ENCODE measurements at places on chromosomes 1 and 21.

DNA sequence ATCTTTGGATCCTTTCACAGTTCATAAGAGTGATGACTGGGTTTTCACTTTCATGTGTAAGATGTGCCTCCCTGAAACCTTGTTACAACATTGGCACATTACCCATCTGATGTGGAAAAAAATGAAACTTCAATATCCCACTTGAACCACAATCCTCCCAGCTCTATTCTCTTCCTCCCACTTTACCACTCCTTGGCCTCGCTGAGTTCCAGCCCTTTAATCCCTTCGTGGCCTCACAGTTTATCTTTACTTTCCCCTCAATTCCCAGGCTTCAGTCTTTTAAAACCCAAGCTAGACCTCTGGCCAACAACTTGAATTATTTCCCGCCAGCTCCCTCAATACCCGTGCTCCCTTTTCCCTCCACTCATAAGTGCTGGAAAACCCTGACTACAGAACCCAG, 25.0 kb upstream of the CTTNBP2NL start:
- DNase-seq, result no peak

DNA sequence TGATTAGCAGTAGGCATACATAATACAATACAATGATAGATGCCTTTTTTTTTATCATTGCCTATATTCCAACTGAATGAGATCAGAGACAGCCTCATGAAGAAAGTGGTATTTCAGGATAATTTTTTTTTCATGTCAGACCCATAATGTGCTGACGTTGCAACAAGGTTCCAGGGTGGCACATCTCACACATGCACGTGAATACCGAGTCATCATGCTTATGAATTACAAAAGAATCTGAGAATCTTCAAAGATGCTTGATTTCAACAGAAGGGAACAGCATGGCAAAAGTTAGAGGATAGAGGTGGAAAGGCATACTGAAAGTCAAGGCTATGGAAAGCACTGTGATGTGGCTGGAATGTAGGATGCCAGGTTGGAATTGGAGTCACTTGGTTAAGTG, 5.0 kb upstream of the RNF11 start:
- DNase-seq, result no peak

DNA sequence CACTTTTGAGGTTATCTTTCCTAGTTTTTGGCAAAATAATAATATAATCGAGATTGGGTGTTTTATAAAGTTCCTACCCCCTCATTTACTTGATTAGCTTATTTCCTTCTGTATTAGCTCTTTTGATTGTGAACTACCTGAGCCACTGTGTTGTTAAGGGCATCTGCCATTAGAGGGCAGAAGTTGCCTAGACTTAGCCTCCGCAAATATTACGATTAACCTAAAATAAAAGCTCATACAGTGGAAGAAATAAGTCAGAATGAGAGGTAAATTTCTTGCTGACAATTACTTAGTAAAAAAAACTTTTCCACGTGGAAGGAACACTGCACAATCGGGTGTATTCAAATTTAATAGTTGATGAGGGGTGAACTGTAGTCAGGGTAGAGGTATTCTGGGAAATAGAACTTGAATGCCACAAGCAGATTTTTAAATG, 2.3 kb downstream of the H3-3A start:
- DNase-seq, result no peak

DNA sequence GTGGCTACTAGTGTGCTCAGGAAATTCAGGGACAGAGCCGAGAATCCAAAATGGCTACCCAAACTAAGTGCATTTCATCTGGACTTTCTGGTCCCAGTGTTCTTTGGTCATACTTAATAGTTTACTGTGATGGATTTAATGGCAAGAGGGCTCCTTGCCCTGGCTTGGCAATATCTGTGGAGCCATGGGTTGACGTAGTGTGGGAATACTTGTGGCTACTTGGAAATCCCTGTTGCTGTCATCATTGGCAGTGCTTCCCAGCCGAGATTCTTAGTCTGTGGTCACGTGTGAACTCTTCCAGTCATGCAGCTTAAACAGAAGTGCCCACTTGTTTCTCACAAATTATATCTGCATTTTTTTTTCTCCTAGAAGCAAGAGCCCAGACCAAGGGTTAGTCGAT, 198.9 kb downstream of the HS2ST1 start:
- DNase-seq, result no peak

DNA sequence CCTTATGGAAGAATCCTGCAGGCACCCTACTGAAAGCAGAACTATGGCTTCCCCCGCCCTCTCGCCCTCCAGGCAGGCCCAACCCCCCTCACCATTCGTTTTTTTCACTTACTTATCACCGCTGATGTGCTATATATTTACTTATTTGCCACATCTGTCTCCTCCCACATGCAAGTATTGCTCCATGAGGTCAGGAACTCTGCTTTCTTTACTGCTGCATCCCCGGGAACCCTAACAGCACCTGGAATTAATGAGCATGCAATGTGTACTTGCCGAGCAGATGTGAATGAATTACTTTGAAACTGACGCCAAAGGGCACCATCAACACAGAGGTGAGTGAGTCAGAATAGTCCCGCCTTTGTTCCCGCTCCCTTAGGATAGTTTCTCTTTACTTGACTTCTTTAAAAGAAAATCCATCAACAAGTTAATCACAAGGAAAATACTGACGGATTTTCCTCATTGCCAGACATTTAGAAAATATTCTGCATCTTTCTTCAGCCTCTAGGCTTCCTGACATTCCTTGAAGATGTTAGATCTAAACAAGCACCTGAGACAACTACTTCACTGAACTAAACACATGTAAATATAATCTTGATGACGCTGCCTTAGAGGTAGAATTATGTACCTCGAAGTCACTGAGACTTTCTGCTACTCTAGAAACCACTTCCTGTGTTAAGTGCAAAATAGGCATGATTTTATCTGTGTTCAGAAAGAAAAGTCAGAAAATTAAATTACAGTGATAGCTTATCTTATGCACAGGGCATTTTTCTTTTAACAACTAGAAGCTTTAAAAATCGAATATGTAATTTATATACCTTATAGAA, 17.5 kb upstream of the RAB4A start:
- no peak for DNase-seq

GRCh38 chr1:57066980-57067610, 101.3 kb upstream of the C8B start:
- DNase-seq, result no peak

DNA sequence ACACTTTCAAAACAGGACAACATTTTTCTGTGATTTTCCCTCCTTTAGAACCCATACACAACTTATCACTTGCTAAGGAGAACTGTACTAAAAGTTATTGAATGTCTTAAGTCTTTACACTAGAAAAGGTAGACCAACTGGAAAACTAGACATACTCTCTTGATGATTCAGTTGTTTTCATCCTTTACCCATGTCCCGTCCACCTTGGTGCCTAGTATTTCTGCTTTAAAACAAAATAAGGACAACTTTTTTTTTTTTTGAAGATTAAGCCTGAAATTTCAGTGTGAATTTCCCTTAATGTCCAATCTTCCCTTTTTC, 4.5 kb downstream of the CDKN2C start:
- no peak for DNase-seq

DNA sequence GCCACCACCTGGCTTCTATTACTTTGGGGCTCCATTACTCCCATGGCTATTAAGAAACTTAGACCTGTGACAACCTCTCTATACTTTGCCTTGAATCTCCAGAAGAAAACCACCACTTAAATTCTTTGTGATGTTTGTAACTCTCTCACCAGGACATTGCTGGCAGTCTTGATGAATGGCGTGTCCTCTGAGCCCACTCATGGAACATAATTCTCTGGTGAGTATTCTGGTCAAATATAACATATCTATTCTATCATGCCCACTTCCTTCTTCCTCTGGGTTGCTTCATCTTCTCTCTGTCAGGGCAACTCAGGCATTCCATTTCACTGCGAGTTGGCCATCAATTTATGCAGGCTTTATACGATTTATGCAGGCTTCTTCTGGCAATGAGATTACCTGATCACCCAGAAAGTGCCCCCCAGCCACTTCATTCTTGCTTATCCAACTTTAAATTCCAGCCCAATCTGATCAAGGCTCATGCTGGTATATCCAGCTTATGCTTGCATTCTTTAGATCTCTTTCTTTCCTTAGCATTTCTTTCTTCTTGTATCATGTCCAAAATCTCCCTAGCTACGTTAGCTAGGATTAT, 112.0 kb upstream of the CHRM3 start:
- DNase-seq, result no peak

GRCh38 chr1:15299179-15299578, 52.2 kb downstream of the FHAD1 start:
- no peak for DNase-seq

DNA sequence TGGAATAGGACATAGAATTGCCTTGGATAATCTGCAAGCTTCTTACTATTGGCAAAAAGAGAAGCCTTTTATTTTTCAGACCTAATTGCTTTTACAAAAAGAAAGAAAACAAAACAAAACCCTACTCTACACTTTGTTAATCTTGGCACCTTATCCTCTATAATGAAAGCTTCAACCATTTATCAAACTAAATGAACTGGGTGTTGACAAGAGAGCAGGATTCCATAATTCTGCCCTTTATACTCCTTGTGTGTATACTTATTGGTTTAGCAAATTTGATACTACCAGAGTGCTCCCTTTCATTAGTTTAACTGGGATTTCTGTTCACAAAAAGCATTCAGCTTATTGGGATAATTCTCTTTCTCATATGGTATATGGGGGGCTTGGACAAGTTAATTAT, 3.0 kb upstream of the TMCC2 start:
- no peak for DNase-seq

GRCh38 chr1:207941665-207942064, 30.7 kb upstream of the CD34 start:
- no peak for DNase-seq

GRCh38 chr1:6612641-6613360, 730 bp upstream of the PHF13 start:
- DNase-seq, result no peak

DNA sequence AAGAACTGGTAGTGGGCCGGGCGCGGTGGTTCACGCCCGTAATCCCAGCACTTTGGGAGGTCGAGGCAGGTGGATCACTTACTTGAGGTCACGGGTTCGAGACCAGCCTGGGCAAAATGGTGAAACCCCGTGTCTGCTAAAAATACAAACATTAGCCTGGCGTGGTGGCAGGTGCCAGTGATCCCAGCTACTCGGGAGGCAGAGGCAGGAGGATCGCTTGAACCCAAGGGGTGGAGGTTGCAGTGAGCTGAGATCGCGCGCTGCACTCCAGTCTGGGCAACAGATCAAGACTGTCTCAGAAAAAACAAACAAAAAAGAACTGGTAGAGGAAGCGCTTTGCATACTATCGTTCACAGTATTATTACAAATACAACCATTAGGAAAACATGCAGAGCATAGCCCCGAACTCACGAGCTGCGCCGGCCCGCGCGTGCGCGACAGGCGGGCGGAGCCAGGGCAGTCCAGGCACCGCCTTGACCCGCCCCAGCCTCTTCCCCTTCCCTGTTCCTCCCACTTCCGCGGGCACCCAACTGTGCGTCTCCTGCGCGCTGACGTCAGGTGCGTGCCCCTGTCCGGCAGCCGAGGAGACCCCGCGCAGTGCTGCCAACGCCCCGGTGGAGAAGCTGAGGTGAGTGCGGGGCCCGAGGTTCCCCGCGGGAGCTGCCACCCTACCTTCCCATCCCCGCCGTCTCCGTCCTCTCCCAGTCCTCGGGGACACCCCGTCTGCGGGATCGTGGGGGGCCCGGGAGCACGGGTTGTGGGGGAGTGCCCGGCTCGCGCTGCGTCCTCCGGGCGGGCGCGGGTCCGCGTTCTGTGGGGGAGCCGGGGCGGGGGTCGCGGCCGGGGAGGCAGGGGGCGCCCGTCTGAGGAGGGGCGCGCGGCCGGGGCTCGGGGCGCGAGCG, at the start of gene CDC42:
CDC42 (plus strand) TSS at position 595 of the 902 bp plus-strand sequence. CDS start 25,770 bp downstream, outside the sequence.
- peak; percentile 86 for DNase-seq

- DNase-seq, result no peak
These were observed 31.9 kb downstream of the MATN1 start for GRCh38 chr1:30691480-30691879.

GRCh38 chr1:50633465-50633864, 210.2 kb upstream of the DMRTA2 start:
- no peak for DNase-seq

DNA sequence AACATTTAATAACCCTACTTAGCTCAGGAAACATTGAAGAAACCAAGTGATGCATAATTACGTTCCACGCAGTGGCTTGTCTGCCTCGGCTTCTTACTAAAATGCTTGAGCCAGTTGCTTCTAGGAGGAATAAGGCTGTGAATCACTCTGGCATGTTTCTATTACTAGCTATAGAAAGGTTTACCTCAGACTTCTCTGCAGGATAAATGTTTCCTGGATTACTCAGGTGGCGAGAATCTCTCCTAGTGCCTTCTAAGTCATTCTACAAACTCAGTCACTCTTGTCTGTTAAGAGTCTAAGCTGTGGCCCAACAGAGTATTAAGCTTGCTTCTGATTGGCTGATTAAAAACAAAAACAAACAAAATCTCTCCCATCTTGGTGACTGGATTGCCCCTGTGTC, 92.0 kb upstream of the RALGPS2 start:
- no peak for DNase-seq

DNA sequence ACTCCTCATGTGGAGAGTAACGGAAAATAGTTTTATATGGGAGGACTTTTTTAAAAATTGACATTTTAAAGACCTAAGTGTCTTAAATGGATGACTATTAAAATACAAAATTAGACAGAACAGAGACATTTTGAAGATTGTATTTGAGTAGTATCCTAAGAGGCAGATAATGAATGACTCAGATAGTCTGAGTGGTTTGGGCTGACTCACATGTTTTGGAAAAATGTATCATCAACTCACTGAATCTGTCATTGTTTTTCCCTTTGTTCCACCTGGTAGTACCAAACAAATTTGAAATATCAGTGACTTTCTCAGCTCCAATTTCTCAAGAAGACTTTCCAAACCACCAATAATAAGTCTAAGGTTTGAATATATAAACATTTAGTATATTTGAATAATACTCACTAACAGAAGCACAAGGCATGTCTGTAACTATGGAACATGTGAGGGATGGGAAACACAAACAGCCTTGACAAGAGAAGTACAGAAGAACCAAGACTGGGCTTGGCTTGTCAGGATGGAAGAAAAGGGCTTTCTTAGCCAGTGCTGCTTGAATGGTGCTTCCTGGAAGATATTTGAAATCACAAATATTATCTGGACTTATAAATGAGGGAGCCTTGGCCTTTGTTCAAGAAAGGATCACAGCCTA, 90.6 kb downstream of the SGIP1 start:
- no peak for DNase-seq
